Vagina (tissue), 2 donors: ENCODE measurements at places on chromosomes 12 and 14.

DNA sequence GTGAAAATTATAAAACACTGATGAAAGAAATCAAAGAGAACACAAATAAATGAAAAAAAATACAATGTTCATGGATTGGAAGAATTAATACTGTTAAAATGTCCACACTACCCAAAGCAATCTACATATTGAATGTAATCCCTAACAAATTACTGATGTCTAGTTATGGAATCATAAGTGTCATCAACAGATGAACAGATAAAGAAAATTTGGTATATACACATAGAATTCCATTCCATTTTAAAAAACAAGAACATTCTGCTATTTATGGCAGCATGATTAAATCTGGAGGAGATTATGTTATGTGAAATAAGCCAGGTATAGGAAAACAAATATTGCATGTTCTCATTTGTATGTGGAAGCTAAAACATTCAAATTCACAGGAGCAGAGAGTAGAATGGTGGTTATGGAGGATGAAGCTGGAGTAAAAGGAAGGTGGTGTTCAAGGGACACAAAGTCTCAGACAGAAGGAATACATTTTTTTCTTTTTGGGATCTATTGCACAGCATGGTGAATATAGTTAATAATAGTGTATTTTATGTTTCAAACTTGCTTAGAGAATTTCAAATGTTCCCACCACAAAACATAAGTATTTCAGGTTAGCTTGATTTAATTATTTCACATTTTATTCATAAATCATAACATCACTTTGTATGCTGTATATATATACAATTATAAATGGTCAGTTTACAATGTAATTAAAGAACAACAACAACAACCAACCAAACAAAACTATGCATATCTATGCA lies 28.5 kb downstream of the A2M start:
- DNase-seq: no peak

- DNase-seq: no peak
Measured at GRCh38 chr14:21647380-21647779, 6.3 kb upstream of the OR4E2 start.

DNA sequence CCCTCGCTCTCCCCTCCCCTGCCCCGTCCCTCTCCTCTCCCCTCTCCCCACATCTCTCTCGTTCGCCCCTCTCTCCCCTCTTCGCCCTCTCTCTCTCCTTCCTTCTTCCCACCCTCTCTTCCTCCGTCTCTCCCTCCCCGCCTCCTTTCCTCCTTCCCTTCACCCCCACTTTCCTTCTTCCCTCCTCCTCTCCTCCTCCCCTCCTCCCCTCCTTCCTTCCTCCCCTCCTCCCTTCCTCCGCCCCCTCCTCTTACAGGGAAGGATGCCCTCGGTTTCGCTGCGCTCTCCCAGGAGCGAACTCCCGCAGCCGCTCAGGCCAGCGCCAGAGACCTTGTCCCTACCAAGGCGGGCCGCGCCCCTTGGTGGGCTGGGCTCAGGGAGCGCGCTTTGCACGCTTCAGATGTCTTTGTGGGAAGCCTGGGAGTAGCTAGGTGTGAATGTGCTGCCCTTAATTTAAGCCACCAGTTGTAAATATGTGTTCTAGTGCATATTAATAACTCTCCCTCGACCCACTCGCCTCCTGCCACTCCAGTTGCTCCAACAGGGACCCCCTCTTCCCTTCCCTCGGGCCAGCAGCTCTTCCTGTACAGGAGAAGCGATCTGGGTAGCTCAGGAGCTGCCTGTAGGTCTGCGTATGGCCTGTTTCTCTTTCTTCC lies 13.3 kb upstream of the MAP3K9 start:
- DNase-seq: no peak

DNA sequence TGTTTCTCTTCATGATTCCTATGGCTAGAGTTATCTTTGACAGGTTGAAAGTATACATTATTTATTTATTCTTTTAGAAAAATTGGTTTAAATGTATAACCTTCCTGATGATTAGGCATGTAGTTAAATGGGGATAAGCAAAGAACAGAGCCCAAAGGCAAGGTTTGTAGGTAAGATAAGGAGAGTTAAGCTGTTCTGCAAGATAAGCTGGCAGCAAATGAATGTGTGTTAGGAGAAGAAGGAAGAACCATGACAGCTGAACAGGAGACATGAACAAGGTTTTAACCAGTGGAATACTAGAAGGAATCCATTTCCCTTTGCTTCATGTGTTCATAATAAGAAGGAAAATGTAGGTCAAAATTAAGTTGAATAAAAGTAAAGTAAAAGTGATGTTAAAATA lies 1330.1 kb upstream of the USP15 start:
- DNase-seq: no peak

DNA sequence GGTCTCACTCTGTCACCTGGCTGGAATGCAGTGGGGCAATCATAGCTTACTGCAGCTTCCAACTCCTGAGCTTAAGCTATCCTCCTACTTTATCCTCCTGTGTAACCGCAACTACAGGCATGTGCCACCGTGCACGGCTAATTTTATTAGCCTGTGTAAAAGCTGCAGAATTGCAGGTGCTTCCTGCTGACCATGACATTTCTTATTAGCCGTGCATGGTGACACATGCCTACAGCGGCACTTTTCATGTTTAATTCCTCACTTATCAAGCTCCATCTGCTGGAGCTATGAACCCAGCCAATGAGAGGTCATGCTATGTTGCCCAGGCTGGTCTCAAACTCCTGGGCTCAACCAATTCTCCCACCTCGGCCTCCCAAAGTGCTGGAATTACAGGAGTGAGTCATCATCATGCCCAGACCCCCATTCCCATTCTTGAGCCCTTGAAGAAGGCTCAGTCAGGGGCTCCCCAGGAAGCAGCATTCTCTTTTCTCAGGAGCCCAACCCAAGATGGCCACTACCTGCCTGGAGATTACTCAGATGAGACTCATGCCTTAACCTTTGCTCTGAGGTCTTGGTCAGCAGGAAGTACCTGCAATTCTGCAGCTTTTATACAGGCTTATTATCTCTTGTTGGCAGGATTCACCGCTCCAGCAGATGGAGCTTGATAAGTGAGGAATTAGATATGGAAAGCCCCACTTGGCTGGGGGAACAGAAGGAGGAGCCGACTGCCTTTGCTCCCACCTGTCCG lies 503.2 kb downstream of the MED13L start:
- no peak for DNase-seq

- DNase-seq: no peak
Measured at GRCh38 chr14:81523616-81524015, 10.0 kb downstream of the SEL1L start.

GRCh38 chr14:29971101-29971500 lies 43.5 kb upstream of the PRKD1 start:
- DNase-seq: no peak

DNA sequence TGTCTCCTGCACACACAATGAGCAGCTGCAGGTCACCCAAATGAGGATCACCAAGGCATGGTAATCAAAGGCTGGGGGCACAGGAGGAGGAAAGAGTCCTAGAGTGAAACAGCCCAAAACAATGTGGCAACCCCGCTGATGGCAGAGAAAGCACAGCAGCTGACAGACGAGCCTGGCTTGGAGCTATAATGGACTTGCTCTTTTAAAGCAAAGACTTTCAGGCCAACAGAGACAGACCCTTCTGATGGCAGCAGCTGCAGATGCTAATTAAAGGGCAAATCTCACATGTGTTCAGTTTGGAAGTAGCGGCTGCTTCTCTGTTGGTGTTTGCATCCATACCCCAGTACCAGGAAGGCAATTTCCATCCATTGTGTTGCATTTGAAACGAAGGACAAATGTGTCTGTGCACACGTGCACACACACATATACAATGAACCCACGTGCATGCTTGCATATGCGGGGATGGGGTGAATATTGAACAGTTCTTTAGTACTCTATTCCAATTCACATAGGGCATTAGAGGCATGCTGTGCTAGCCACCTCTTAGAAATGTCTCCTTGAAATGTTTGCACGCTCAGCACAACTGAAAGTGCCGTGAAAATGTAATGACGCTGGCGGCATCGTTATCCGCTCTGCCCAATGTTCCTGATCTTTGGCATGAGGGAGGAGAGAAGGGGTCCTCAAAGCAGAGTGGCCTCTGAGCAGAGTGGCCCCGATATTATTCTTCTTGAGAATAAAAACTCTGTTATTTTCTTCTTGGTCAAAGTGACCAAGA lies 38.1 kb downstream of the CIT start:
- no peak for DNase-seq

DNA sequence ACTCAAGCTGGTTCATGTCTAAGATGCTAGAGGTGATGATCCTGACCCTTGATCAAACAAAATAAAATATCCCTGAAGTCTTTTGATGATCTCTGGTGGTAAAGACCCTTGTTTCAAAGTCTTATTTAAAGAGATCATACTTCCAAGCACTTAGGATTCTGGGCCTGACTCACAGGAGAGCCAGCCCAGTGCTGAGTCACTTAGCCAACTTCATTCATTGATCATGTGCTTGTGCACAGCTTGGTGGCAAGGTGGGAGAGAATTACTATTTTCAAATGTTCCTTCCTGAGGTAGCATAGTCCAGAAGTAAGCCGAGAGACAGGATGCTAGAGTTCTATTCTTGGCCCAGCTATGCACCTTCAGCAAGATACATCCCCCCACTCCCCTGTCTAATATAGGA lies 40.6 kb downstream of the SCN8A start:
- no peak for DNase-seq

DNA sequence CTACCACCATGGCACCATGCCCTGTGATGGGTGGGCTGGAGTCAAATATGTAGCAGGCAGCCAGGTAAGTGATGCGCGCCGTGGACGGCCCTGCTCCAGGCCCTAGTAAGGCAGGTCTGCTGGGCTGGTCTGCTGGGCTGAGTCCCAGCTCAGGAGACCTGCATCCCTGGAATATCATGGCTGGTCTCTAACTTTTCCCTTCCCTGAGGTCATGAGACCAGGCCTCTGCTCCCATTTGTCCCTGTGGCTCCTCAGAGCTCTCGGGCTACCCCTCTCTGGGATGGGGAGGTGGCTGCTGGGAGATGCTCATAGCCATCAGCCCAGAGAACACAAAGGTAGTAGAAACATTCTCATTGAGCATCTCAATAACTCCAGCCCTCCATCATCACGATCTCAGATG lies 19.8 kb upstream of the KCNA5 start:
- DNase-seq: no peak

GRCh38 chr14:49984424-49984823 lies 91.5 kb downstream of the ARF6 start:
- no peak for DNase-seq

DNA sequence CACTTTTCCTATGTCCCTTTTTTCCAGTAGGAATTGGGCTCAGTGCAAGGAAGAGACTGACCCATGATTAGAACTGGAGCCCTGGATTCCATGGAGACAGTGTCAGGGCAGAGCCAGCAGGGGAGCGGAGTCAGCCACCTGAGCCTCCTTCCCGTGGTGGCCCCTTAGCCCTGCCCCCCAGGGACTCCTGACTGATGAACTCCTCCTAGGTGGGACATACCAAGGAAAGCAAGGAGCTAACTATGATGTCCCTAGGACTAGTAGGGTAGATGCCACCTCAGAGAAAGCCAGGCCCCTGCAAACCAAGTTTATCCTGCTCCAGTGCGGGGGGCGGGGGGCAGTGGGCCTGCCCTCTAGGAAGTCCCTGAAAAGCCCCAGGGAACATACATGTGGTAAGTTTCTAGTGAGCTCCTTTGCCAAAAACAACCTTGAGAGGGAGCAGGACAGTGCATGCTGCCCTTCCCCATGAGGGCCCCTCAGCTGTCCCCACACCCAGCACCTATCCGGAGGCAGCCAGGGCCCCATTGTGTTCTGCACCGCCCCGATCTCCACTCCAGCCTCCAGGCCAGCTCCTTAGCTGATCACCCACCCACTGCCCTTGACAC lies 6.2 kb upstream of the COL2A1 start:
- DNase-seq: no peak
